ENCODE measurements at places on chromosomes 1 and 21. TPM values are rescaled to one million over a fixed set of nuclear protein-coding genes. Genes with fewer than 3 reads are reported as not detected.

The COL11A1 gene
- total RNA-seq = not detected

The IL20 gene
- not detected for total RNA-seq

- DNase-seq = no peak
These were observed 173.6 kb downstream of the ADGRL2 start for GRCh38 chr1:81974222-81974841.

- DNase-seq = no peak
These were observed 51.7 kb downstream of the CAPZB start for GRCh38 chr1:19433719-19433998.

The SPATA21 gene
- total RNA-seq = not detected

DNA sequence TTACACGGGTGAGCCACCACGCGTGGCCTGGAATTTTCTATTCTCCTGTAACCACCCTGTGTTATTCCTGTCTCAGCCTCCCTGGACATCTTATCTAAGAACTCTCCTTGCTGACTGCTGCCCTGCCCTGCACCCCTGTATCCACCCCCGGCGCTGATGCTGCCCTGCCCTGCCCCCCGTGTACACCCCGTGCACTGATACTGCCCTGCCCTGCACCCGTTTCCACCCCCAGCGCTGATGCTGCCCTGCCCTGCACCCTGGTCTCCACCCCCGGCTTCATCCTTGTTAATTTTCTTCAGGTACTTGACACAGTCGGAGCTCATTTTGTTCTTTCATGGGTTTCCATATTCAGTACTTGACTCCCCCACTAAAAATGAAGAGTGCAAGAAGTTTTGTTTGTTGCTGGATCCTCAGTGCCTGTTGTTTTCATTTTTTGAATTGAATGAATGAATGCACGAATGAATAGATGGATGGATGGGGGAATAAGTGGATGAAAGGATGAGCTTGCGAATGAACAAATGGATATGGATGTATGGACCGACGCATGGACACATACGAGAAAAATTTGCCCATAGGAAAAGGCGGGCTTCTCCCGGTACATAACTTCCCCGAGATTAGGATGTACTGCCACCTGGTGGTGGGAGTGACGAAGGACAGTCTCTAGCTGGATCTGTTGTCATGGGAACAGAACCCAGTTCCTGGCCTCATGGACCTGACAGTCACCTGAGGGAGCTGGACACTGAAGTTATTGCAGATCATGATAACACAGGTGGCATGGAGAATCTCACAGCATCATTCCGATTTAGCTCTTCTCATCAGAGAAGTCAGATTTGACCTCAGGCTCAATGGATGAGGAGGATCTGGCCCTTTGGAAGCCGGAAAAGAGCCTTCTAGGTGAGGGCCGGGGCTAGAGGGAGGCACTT lies 14.9 kb downstream of the AADACL4 start:
- DNase-seq = no peak

The NT5C1A gene
- not detected for total RNA-seq

DNA sequence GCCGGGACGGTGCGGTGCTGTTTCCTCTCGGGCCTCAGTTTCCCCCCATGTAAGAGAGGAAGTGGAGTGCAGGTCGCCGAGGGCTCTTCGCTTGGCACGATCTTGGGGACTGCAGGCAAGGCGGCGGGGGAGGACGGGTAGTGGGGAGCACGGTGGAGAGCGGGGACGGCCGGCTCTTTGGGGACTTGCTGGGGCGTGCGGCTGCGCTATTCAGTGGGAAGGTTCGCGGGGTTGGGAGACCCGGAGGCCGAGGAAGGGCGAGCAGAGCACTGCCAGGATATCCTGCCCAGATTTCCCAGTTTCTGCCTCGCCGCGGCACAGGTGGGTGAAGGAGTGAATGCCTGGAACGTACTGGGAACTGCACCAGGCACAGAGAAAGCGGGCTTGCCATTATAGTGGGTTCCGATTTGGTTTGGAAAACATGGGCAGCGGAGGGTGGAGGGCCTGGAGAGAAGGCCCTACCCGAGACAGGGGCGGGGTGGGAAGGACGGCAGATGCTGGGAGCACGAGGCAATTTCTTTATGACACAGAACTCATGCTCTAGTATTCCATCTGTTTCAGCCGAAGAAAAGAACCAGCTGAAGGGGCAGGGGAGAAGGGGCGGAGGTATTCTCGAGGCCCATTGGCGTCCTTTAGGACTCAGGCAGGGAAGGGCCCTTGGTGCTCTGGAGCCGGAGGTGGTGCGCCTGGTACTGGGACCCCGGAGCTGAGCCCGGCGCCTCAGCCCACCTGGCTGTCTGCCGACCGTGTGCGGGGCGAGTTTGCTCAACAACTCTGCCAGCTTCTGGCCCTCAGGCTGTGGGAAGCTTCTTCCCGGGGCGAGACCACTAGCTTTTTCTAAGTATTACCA lies 960 bp downstream of the PCSK9 start:
- no peak for DNase-seq

DNA sequence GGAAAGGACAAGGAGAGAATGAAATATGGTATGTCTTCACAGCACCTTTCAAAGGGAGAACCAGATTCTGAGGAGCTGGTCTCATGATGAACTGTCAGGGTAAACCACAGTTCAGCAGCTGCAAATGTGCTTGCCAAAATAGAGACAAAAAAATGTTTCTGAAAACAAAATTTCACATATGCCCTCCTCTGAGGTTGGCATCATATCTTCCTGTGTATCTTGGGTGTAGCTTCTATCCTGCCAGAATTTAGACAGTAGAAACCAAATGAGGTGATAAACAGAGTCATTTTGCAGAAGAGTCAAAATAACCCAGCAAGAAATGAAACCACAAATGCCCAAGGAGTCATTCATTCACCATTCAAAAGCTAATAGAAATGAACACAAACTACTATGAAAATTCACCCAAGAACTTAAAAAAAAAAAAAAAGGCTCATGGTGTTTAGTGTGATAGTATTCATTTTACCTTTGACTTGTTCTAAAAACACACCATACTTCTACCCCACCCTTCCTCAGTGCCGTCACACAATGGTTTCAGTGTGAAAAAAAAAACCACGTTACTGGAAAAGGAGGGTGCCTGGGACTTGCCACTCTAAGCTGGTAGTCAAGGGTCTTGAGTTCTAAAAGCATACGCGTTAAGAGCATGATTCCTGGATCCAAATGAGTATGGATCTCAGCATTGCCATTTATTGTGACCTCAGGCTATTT lies 18.5 kb downstream of the SELL start:
- no peak for DNase-seq

DNA sequence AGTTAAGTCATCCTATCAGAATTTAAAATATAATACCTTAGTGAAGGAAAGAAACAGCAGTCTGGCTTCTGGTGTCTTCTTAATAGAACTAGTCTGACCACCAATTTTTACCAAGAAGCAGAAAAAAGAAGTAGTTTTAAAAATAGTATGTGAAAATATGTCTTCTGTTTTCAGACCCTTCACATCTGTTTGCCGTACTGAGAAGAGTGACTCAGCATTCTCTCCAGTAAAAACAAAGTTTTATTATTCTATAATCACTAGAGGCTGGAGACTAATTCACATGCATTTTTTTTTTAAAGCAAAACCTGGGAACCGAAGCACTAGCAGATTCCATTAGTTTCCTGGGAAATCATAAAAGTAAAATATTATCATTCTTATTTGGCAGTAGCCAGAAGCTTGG lies 163.8 kb downstream of the COL24A1 start:
- DNase-seq = no peak

GRCh38 chr1:24702511-24703293 lies 42.5 kb upstream of the CLIC4 start:
- DNase-seq = no peak

DNA sequence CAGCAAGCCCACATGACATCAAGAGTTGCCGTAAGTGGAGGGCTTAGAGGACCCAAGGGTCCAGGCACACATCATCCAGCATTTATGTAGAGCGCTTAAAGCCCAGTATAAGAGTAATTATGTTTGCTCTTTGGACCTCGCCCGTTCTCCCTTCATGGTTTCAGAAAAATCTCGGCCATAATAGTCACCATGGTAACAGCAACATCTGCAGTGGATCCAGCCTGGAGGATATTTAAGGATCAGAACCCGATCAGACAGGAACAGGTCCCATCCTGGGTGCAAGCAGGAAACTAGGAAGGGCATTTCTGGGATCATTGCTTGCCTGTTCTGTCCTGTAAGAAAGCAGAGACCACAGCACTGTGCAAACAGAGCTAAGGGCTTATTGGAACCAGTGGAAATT lies 89.9 kb upstream of the KAZN start:
- DNase-seq = no peak

- DNase-seq = no peak
These were observed 108.0 kb upstream of the KCTD3 start for GRCh38 chr1:215459136-215459535.

- no peak for DNase-seq
These were observed 393.2 kb downstream of the RWDD3 start for GRCh38 chr1:95627244-95627643.
